ENCODE measurements at places on chromosomes 1 and 21. TPM values are rescaled to one million over a fixed set of nuclear protein-coding genes. Genes with fewer than 3 reads are reported as not detected.

Gene MIGA1
- 11.0 TPM for total RNA-seq

Gene TNN
- not detected for total RNA-seq

Gene PTPN7
- not detected for total RNA-seq

Gene OR10J1
- total RNA-seq: not detected

Gene RGS5
- total RNA-seq: 5.2 TPM

Gene C4BPB
- not detected for total RNA-seq

Gene PFDN2
- 71.8 TPM for total RNA-seq

Gene RIPK4
- 1.0 TPM for total RNA-seq
